ENCODE measurements at places on chromosomes 5 and 9.

DNA sequence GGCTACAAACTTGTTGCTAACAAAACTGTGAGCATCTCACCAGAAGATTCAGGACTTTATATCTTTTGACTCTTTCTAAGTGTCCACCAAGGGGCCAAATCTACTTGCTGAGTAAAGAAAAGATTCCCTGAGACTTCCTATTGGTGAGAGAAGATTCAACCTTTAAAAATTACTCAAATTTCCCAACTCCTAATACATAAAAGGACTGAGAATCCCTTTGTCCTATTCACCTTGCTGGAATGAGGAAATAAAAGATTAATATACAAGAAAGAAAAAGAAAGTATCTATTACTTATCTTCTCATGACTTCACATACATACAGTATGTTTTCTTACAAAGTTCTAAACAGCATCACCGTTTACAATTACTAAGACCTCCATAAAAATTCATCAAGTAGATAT is 47.9 kb upstream of the MYOT start:
- DNase-seq = no peak

GRCh38 chr5:173573126-173573960 is 43.1 kb downstream of the BOD1 start:
- DNase-seq = peak; percentile 66

GRCh38 chr5:36689225-36689624 is 82.8 kb downstream of the SLC1A3 start:
- DNase-seq = peak; percentile 12

DNA sequence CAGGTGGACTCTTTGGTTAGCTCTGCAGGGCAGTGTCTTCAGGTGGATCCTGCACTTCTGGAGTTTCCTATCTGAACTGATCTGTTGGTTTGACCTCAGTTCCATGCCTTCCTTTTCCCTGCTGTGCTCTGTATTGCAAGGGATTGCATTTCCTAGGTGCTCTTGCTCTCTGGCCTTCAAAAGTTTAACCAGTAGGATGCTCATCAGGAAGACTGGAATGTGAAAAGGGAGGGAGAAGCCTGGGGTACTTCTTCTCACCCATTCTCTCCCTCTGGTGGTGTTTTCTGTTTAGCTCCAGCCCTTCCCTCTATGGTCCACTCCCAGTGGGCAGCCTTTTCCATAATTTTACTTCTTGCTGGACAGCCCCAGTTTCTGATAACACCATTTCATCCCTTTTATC is 78.5 kb downstream of the ZNF618 start:
- no peak for DNase-seq

- no peak for DNase-seq
These were observed 32.9 kb downstream of the ZMAT2 start for GRCh38 chr5:140733098-140733497.

- DNase-seq = no peak
These were observed 190.8 kb upstream of the SEMA6A start for GRCh38 chr5:116765441-116765840.
